ENCODE measurements at places on chromosomes 12 and 14.

- no peak for DNase-seq
These were observed 26.8 kb downstream of the NCKAP5L start for GRCh38 chr12:49801141-49802063.

- DNase-seq: no peak
These were observed at the start of gene NEUROD4 for GRCh38 chr12:55019784-55020183. Gene NEUROD4, plus strand, starts transcription at chr12:55019974. Its CDS starts 6,466 bp downstream, at chr12:55026440.

- no peak for DNase-seq
These were observed 8.1 kb upstream of the LIMA1 start for GRCh38 chr12:50291377-50291776.

DNA sequence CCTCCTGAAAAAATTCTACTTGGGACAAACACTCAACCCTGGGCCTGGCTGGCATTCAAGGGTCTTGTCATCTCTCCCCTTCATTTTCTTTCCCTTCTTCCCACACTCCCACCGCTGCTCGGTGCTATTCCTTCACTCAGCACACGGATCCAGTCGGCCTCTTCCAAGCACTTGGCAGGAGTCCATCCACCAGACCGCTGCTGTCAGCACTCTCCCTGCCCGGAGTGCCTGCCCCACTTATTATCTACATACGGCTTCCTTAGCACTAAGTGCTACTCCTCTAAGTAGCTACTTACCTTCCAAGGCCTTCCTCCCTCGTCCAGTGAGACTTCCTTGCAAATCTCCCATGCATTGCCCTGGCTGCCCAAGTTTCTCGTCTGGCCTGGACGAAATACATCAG is 29.8 kb downstream of the CALM1 start:
- DNase-seq: no peak

DNA sequence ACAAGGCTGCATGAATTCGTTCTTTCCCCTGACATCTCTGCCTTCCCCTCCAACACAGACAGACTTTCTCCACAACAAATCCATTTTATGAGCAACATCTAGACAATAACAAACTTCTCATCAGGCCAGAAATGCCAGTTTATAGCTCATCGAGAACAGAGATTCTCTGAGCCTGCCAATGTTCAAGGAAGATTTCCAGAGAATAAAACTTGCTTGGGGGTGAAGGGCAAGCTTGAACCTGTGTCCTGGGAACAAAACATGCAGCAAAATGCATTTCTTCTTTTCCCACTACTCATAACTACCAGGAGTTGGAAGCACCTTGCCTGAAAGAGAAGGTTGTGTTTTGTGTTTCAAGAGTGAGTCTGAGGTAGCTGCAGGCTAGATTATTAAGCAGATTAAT is 6.8 kb downstream of the MAP1LC3B2 start:
- DNase-seq: no peak

Data from CD8-positive, alpha-beta T cell (primary cell).